ENCODE measurements at places on chromosomes 2 and 18.
A peak's percentile ranks its signal among the peaks of the same experiment; 100 is the strongest.

- no peak for DNase-seq
Measured at GRCh38 chr18:10441472-10441871, 13.0 kb upstream of the APCDD1 start.

GRCh38 chr2:206978746-206979145 lies 39.4 kb downstream of the CPO start:
- DNase-seq: no peak

GRCh38 chr18:35581898-35582641 lies 530 bp downstream of the GALNT1 start:
- DNase-seq: peak; percentile 47

GRCh38 chr2:1598041-1598710 lies 146.1 kb downstream of the PXDN start:
- DNase-seq: no peak

GRCh38 chr18:623761-624620 lies 27.2 kb downstream of the CLUL1 start:
- DNase-seq: peak; percentile 86

DNA sequence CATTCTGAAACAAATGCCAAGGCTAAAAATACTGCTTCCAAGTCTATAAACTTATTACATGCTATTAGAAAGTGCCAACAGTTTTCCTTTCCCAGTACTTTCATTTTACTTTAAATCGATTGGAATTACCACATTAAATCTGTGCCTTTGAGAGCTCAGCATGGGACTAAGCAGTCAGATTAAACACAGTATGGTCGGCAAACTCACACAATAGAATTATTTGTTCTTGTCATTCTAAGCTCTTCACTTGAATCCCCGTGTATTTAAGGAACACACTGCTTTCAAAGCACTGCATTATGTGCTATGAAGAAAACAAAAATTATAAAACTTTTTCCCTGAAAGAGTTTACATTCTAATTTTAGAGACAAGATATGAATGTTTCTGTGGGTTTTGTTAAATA lies 444.4 kb upstream of the SLC39A10 start:
- DNase-seq: no peak

DNA sequence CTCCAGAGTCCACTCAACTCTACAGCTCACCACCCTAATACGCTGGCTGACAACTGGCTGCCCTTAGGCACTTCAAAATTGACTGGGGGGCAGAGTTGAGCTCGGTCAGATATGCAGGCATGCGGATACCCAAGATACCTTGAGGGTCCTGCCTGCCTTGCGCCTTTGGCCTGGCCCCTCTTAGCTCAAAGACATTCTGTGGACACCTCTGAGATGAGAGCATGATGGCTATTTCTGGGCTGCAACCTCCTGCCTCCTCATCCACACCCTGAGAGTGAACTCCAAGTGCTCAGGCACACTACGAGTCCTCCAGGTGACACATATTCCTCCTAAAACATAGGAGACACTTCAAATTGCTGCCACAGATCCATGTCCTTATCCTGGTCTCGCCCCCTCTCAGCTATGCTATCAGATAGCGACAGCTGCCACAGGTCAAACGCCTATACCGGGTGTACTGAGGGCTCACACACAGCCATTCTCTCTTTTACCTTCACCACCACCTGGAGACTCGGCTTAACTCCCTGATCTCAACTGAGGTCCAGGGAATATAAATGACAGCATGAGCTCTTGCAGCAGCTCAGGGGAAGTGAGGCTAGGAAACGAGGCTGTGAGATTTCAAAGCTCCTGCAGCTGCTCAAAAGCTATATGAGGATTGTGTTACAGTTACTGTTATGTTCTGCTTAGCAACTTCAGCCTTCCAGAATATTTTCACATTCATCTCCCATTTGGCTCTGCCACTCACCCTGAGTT lies 60.5 kb upstream of the TEX51 start:
- DNase-seq: no peak

DNA sequence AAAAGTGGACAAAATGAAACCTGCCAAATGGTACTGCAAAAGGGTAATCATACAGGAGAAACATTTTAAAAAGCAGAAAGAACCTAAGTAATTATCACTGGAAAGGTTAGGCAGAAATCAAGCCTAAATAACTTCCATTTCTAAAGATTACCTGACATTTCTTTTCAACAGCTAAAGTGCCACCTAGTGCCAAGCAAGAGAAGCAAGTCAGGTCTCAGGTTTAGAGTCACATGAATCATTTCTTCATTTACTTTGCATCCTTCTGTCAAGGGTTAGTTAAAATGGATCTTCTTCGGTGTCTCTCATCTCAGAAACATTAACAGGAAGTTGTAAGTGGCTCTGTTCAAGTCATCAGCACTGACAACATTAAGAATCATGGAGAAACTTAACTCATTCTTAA lies 90.3 kb downstream of the AKAIN1 start:
- DNase-seq: no peak

GRCh38 chr2:190607657-190608357 lies 41.1 kb upstream of the NAB1 start:
- DNase-seq: no peak

GRCh38 chr2:42752314-42752713 lies 11.6 kb downstream of the OXER1 start:
- DNase-seq: no peak

- no peak for DNase-seq
Measured at GRCh38 chr2:172109988-172110811, 7.5 kb upstream of the DLX2 start.

GRCh38 chr2:1546023-1546591 lies 132.8 kb downstream of the TPO start:
- peak; percentile 79 for DNase-seq

GRCh38 chr2:205276116-205276777 lies 406.1 kb upstream of the NRP2 start:
- DNase-seq: no peak

DNA sequence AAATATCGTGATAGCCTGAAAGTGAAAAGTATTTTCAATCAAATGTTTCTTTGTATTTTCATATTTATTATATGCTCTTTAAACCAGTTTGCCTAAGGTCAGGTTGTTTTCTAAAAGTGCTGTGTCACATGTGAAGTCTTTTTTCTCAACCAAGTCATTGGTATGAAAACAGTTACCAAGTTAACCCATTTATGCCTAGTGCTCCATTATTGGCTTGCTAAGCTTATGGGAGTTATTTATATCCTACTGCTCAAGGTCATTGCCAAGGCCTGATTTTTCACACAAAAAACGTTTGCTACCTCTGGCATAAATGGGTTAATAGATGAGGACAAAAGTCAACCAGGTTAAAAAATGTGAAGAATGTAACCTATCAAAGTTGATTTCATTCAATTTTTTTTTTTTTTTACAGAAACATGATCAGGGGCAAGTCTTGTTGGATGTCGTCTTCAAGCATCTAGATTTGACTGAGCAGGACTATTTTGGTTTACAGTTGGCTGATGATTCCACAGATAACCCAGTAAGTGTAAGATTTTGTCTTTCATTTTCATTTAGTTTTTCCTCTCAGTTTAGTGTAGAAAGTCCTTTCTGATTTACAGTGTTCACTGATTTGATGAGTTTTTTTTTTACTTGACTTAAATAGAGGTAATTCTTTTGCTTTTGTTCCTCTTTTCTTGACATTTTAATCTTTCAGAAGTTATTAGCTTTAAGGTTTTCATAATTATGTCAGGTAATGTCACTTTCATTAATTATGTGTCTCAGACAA lies 102.6 kb downstream of the PTPN4 start:
- DNase-seq: no peak

DNA sequence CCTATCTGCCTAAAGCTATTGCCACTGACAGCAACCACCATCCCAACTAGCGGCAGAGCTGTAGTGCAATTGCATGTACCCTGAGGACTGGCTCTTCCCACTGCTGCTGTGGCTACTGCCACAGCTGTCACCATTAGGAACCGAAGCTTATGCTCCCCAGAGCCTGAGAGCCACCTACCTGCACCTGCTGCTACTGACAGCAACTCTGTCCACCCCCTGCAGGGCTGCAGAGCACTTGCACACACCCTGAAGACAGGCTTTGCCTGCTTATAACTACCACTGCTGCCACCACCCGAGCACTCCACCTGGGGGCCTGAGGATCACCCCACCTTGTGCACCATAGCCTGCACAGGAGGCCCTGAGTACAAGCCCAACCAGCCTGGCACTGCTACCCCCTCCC lies 217.6 kb upstream of the FOSL2 start:
- DNase-seq: no peak

GRCh38 chr2:138950486-138950885 lies 170.3 kb upstream of the NXPH2 start:
- DNase-seq: no peak

GRCh38 chr18:10793730-10794370 lies 268.0 kb downstream of the NAPG start:
- DNase-seq: no peak

- DNase-seq: no peak
Measured at GRCh38 chr2:223591596-223591995, 10.6 kb downstream of the SCG2 start.

Measured in hepatocyte (in vitro differentiated cells).